ENCODE measurements at places on chromosomes 3 and 15.

DNA sequence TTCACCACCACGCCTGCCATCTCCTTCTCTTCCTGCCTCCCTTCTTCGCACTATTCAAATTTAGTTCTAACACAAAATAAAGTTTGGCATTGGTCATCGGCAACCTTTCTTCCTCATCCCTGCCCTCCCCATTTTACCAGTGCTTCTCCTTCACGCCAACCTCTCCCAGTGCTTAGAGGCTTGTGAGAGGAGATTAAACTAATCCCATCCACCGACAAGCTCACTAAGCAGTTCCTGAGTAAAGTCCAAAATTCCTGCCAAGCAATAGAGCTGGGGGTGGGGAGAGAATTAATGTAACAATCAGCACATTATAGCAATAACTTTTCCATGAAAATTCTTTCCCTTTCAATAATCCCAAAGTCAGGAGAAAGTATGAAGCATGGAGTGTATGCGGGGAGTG, 157.4 kb upstream of the GMNC start:
- no peak for DNase-seq

DNA sequence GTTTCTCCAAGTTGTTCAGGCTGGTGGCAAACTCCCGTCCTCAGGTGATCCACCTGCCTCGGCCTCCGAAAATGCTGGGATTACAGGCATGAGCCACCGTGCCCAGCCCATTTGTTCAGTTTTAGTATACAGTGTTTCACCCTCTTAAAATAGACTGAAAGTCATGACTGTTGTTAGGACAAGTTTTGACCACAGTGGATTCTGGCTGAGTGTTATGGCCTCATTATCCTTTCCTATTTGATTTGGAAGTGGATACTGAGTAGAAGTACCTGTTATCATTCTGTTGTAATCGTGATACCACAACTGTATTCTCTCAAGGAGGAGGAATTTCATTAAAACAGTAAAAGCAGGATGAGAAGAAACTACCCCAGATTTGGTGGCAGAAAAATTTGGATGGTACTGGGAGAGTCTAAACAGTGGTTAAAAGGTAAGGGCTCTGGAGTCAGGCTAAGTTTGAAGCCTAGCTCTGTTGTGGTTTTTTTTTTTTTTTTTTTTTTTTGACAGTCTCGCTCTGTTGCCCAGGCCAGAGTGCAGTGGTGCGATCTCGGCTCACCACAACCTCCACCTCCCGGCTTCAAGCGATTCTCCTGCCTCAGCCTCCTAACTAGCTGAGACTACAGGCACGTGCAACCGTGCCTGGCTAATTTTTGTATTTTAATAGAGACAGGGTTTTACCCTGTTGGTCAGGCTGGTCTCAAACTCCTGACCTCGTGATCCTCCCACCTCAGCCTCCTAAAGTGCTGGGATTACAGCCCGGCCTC, 2.6 kb downstream of the MAP2K1 start:
- DNase-seq, result no peak

GRCh38 chr15:39171944-39172368, 408.9 kb upstream of the THBS1 start:
- DNase-seq, result no peak

GRCh38 chr15:31005660-31006059, 14.2 kb upstream of the MTMR10 start:
- no peak for DNase-seq
